ENCODE measurements at places on chromosomes 5 and 9. TPM values are rescaled to one million over a fixed set of nuclear protein-coding genes. Genes with fewer than 3 reads are reported as not detected.
A peak's percentile ranks its signal among the peaks of the same experiment; 100 is the strongest.

DNA sequence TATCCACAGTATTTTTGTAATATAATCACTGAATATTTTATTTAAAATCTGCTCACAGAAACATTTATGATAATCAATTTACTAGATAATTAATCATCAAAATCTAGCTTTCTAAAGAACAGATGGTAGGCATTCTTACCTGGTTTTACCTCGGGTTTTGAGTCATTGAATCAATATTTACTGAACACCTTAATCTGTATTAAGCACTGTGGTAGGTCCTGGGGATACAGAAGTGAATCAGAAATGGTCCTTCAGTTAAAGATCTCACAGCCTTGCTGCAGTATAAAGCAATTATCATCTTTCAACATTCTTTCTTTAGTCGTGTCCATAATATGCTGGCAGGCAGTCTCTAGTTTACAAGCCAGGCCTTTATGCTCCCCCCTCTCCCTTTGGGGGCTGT lies 2.0 kb upstream of the MEIKIN start:
- H3K27me3 ChIP-seq, result no peaks in the 10 kb centered on the region
- H3K4me3 ChIP-seq, result no peak overlapping the region
- peaks cover 3% of the 10 kb centered on the region for H3K36me3 ChIP-seq
- DNase-seq, result no peak

DNA sequence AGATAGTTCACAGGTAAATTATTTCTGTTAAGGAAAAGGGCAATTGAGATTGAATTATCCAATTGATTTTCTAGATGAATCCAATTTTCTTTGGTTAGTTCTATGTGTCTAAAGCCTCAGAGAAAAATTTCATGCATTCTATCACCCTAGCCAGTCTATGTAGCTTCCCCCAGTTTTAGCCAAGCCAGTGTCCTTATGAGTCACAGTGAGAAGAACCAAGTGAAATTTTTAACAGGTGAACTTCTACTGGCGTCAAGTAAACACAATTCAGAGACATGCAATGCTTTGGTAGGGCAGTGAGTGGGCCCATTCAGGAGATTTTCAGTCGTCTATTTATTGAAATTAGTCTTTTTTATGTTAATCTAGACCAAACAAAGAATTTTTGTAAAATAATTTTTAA lies 1077.4 kb upstream of the ARRDC3 start:
- H3K4me3 ChIP-seq, result no peak overlapping the region
- H3K36me3 ChIP-seq, result no peaks in the 10 kb centered on the region
- no peaks in the 10 kb centered on the region for H3K27me3 ChIP-seq
- H3K4me1 ChIP-seq, result no peaks in the 10 kb centered on the region

DNA sequence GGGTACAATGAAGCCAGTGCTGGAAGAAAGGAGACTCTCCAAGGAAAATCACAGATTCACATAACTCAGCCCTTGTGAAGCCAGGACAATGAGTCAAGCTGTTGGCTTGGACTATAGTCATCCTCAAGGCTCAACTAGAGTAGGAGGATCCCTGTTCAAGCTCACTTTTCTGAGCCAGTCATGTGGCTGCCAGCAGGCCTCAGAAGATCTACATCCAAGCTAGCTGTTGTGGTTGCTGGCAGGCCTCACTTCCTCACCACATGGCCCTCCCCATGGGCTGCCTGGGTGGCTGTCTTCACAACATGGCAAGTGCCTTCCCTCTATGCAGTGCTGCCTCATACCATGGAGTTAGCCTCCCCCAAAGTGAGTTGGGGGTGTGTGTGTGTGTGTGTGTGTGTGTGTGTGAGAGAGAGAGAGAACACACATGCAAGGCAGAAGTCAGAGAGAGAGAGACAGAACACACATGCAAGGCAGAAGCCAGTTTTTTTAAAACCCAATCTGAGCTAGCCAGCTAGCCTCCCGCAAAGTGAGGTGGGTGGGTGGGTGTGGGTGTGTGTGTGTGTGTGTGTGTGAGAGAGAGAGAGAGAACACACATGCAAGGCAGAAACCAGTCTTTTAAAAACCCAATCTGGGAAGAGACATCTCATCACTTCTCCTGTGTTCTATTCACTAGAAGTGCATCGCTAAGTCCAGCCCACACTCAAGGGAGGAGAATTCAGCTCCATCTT lies 17.1 kb downstream of the SCAI start:
- peak; percentile 75 for DNase-seq
- peaks cover 12% of the 10 kb centered on the region for H3K36me3 ChIP-seq
- H3K27me3 ChIP-seq, result no peaks in the 10 kb centered on the region

DNA sequence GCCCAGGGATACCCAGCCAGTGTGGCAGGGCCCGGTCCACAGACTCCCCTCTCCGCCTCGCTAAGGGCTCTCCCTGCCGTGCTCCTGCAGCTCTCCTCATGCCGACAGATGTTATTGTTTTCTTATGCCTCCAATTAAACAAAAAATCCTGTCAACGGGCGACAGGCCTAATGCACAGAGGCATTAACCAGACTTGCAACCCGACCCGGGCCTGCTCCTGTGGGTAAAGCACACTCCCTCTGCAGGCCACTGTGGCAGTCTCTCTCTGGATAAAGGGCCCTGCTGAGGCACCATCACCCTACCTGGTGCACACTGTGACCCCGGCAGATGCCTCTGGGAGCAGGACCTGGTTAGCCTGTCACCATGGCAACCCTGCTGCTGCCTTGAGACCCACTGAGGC lies 27.5 kb upstream of the HAND1 start:
- DNase-seq, result no peak
- H3K4me1 ChIP-seq, result peaks cover 6% of the 10 kb centered on the region
- H3K27me3 ChIP-seq, result peaks cover 52% of the 10 kb centered on the region
- H3K4me3 ChIP-seq, result no peak overlapping the region
- H3K36me3 ChIP-seq, result no peaks in the 10 kb centered on the region

DNA sequence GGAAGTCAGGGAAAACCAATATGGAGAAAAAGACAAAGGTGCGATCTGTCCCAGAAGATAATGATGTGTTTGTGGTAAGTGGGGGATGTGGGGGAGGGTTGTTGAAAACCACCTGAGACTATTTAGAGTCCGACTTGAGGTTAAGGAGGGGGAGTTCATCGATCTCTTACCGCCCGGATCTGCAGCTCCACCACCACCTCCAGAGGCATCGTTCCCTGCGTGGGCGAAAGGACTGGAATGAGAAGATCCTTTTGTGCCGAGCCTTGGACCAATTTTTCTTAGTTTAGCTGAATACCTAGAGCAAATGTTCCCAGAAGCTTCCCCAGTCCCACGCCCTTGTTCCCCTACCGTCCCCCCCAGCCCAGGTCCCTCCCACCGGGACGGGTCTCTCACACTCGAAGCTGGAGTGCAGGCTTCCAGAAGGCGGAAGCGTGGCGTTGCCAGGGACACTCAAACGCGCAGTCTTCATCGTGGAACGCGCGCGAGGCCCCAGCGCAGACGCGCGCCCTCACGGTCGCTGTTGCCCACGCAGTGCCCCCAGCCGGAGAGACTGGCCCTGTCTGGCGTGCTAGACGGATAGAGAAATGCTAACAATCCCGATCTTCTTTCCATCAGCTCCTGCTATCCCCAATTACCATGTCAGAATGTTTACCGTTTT lies at the start of gene SPATA6L:
SPATA6L (minus strand) TSS at position 439 of the 658 bp plus-strand sequence; CDS start at position 209, 230 bp downstream.
- peak; percentile 48 for DNase-seq
- peak within 1 kb of the TSS; percentile 77 for H3K4me3 ChIP-seq
- no peaks in the 10 kb centered on the region for H3K27me3 ChIP-seq
- H3K4me1 ChIP-seq, result peaks cover 70% of the 10 kb centered on the region
- peaks cover 3% of the 10 kb centered on the region for H3K36me3 ChIP-seq

GRCh38 chr5:147396070-147396823 lies 113.6 kb downstream of the DPYSL3 start:
- no peak overlapping the region for H3K27ac ChIP-seq
- peaks cover 2% of the 10 kb centered on the region for H3K27me3 ChIP-seq
- no peak overlapping the region for H3K4me3 ChIP-seq
- no peaks in the 10 kb centered on the region for H3K36me3 ChIP-seq

Gene STPG3
- not detected for total RNA-seq

GRCh38 chr5:108530706-108531105 lies 148.8 kb upstream of the FBXL17 start:
- no peak overlapping the region for H3K27ac ChIP-seq
- peaks cover 4% of the 10 kb centered on the region for H3K36me3 ChIP-seq
- H3K27me3 ChIP-seq, result peaks cover 22% of the 10 kb centered on the region
- H3K4me1 ChIP-seq, result no peaks in the 10 kb centered on the region
- DNase-seq, result no peak
